Activated CD4-positive, alpha-beta T cell treated with anti-CD3 and anti-CD28 coated beads, Interleukin-10, Interleukin-2, amounts not matched to agents 100 ng/mL and 50 ng/mL, durations not matched to agents 16 hours and 8 hours (primary cell): ENCODE measurements at places on chromosomes 5 and 9.

DNA sequence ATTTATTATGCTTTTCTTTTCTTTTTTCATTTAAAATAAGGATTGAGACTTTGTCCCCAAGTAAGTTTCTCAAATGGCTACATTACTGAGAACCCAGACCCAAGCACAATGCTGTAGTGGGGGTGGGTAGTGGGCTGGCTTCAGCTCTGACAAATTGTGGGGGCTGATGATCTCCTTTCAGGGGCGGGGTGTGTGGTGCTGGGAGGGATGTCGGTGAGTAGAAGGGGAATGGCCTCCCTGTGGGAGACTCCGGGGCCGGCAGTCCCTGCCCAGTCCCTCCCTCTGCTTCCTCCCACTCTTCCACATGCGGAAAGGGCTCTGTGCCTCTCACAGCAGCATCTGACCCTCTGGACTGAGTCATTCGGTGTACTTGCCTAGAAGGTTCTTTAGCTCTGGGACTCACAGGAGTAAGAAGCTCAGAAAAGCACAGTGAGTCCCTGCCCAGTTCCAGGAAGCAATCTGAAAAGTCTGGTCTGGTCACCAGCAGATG lies 14.3 kb downstream of the CD180 start:
- no peak for DNase-seq

DNA sequence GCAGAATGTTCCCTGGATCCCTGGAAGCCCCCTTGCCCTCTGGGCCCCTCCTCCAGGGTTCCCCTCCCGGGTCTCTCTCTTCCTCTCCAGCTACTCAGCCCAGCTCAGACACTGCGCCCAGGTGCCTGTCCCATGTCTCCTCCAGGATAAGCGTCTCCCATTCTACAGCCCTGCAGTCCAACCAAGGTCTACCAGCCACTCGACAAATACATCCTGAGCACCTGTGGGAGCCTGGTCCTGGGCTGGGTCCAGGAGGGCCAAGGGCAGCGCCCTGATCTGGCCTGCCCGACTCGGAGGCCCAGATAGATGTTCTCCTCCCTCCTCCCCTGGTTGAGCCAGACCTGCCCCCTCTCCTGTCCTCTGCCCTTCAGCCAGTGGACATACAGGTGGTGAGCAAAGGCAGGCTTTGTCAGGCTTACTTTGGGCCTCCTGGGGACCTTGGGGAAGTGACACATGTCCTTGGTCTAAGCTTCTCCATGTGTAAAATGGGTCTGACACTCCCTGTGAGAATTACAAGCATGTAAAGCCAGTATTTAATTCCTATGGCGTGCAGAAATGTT lies 1.4 kb downstream of the FLT4 start:
- no peak for DNase-seq

DNA sequence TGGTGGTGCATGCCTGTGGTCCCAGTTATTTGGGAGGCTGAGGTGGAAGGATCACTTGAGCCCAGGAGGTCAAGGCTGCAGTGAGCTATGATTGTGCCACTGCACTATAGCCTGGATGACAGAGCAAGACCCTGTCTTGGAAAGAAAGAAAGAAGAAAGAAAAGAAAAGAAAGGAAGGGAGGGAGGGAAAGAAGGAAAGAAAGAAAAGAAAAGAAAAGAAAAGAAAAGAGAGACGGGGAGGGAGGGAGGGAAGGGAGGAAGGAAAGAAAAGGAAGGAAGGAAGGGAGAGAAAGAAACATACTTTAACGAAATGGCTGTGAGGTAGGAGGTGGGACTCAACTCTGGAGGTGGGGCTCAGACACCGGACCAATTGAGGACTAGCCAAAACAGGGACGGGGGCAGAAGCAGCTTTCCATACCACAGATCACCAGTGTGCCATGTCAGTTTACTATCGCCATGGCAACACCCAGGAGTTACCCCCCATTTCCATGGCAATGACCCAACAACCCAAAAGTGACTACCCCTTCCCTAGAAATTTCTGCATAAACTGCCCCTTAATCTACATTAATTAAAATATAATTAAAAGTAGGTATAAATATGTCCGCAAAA lies 21.3 kb downstream of the PTGES start:
- DNase-seq: no peak

DNA sequence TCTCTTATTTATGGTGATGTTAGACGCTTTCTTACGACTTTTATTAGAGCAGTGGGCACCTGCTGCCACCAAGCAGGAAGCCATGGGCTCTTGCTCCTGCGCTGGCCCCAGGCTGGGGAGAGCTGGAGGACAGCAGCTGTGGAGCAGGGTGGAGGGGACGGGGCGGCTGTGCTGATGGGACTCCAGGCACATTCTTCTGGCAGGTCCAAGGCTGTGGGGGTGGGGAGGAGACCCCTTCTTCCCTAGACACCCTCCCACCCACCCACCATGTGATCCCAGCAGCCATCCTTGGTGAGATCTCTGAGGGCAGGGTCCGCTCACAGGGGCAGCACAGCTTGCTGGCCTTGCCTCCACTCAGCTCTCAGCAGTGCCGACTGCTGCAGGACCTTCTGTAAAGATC lies 192.6 kb upstream of the IRX4 start:
- no peak for DNase-seq

DNA sequence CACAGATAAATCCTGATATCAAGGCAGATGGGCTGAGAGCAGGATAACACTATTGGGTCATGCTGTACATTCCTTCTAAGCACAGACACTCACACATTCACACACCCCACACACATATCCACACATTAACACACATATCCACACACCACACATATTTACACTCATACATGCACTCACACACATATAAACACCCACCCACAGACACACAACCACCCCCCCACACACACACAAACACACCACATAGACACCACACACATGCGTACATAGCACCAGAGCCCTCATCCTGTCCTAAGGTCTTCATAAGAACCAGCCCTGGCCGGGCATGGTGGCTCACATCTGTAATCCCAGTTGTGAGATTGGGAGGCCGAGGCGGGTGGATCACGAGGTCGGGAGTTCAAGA lies 322.3 kb upstream of the ADCY2 start:
- DNase-seq: no peak

DNA sequence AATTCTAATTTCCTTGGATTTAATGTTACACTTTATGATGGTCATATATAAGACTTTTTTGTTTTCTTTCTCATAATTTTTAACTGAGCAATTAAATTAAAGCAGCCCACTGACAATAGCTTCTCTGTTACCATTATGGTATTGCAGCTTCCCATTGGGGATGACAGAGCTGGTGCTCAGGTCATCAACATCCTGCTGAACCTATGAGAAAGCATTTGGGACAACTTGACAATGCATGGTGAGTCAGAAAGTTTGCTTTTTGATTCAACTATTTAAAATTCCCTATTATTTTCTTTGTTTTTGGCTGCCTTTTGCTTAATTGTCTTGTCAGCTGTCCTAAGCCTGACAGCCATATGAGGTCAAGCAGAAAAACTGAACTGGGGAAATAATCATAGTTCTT lies 487.4 kb upstream of the RIOK2 start:
- DNase-seq: no peak

DNA sequence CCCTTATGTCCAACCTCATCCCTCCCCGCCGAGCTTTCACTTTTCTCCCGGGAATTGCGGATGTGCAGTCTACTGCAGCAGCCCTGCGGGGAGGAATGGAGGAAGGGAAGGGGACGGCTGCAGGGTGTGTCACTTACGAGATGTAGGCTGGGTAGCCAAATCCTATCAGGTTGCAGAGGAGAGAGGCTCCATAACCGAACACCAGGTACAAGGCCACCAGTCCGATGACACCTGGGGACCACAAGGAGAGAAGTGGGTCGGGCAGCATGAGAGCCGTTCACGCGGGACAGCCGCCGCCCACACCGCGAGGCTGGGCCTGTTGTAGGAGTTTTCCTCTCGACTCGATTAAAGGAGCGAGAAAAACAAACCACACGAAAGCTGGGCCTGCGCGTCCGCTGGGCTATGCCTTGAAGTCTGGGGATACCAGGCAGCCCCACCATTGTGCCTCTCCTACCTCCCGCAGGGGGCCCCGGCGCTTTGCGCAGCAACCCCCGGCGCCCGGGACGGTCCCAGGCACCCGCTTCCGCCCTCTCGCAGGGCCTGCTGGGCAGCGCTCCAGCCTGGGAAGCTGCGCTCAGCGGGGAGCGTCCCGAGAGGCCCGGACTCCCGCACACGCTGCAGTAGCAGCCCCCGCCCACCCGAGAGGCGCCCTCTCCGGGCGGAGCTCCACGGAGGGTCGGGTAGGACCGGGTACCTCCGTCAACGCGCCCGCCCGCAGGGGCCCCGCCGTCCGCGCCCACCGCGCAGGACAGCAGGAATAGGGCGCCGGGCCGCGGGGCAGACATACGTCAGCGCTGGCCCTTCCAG lies 798 bp downstream of the REEP5 start:
- DNase-seq: peak; percentile 61
